ENCODE measurements at places on chromosomes 7 and 10. TPM values are rescaled to one million over a fixed set of nuclear protein-coding genes. Genes with fewer than 3 reads are reported as not detected.

- no peak overlapping the region for H3K4me3 ChIP-seq
- no peaks in the 10 kb centered on the region for H3K36me3 ChIP-seq
- no peak overlapping the region for H3K27ac ChIP-seq
- no peak for DNase-seq
- H3K27me3 ChIP-seq = no peaks in the 10 kb centered on the region
These were observed 421.5 kb downstream of the LRMDA start for GRCh38 chr10:75852851-75853484.

GRCh38 chr10:58826694-58827093, 314.0 kb downstream of the BICC1 start:
- H3K4me3 ChIP-seq = no peak overlapping the region
- DNase-seq = no peak
- no peaks in the 10 kb centered on the region for H3K27me3 ChIP-seq
- H3K4me1 ChIP-seq = no peaks in the 10 kb centered on the region
- H3K27ac ChIP-seq = no peak overlapping the region

- peaks cover 6% of the 10 kb centered on the region for H3K4me1 ChIP-seq
- H3K27me3 ChIP-seq = no peaks in the 10 kb centered on the region
- peaks cover 61% of the 10 kb centered on the region for H3K36me3 ChIP-seq
- DNase-seq = no peak
- H3K4me3 ChIP-seq = no peak overlapping the region
- no peak overlapping the region for H3K27ac ChIP-seq
These were observed 172.8 kb upstream of the IMMP2L start for GRCh38 chr7:111734954-111735660.

GRCh38 chr7:136134503-136134902, 157.3 kb upstream of the MTPN start:
- H3K27ac ChIP-seq = no peak overlapping the region
- no peaks in the 10 kb centered on the region for H3K27me3 ChIP-seq
- no peaks in the 10 kb centered on the region for H3K4me1 ChIP-seq
- no peak for DNase-seq

DNA sequence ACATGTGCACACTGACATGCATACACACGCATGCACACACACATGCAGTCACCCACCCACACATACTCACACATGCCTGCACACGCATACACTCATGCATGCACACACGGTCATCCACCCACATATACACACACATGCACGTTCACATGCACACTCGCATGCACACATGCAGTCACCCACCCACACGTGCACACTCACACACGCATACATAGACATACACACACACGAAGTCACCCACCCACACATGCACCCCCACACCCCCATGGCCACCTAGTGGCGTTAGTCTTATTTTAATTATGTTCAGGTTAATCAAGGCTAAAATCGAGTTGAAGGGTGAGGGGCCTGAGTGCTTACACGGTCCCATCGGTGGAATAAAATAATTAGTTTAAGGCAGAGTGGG, 96.8 kb downstream of the DNAJB6 start:
- H3K4me1 ChIP-seq = no peaks in the 10 kb centered on the region
- no peaks in the 10 kb centered on the region for H3K36me3 ChIP-seq
- H3K27me3 ChIP-seq = no peaks in the 10 kb centered on the region
- H3K27ac ChIP-seq = no peak overlapping the region

GRCh38 chr10:35005868-35006267, 84.3 kb downstream of the CUL2 start:
- H3K27me3 ChIP-seq = no peaks in the 10 kb centered on the region
- no peak for DNase-seq
- H3K4me3 ChIP-seq = no peak overlapping the region
- H3K36me3 ChIP-seq = peaks cover 32% of the 10 kb centered on the region

SPACDR gene
- 0.77 TPM for total RNA-seq

EMX2 gene
- total RNA-seq = not detected

NRCAM gene
- total RNA-seq = 0.36 TPM

MDFIC gene
- 20.6 TPM for total RNA-seq

GSTO1 gene
- total RNA-seq = 224 TPM
